ENCODE measurements at places on chromosomes 6 and 20. TPM values are rescaled to one million over a fixed set of nuclear protein-coding genes. Genes with fewer than 3 reads are reported as not detected.

Gene PGC
- not detected for total RNA-seq

- DNase-seq, result no peak
These were observed 424.8 kb downstream of the CBLN4 start for GRCh38 chr20:55580475-55580874.

GRCh38 chr6:109240370-109241084 lies 141.7 kb downstream of the CD164 start:
- no peak for DNase-seq

DNA sequence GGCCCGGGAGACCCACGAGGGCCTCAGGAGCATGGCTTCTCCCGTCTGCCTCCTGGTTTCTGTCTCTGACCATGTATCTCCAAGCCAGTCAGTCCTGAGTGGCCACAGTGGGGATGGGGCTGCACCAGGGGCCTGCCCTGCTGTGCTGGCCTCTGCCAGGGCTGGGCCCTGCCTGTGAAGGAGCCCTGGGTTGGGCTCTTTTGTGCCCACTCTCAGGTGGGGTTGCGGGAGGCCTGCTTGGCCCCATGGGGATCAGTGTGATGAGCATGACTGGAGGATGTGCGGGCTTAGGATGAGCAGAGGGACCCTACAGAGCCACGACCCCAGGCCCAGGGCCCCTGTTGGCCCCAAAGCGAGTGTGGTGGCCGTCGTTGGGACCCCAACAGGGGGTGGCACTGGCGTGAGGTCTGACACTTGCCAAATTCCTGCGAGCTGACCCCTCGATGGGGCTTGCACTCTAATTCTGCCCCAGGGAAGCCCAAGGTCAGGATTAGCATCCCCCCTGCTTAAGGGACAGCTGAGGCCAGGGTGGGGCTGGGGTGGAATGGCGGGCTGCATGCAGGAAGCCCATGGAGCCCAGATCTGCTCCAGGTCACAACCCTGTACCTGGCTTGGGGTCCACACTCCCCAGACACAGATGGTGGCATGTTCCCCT lies 90.0 kb upstream of the BHLHE23 start:
- DNase-seq, result no peak

Gene GSTA2
- not detected for total RNA-seq

- no peak for DNase-seq
These were observed 189.5 kb downstream of the IBTK start for GRCh38 chr6:82057846-82058554.

DNA sequence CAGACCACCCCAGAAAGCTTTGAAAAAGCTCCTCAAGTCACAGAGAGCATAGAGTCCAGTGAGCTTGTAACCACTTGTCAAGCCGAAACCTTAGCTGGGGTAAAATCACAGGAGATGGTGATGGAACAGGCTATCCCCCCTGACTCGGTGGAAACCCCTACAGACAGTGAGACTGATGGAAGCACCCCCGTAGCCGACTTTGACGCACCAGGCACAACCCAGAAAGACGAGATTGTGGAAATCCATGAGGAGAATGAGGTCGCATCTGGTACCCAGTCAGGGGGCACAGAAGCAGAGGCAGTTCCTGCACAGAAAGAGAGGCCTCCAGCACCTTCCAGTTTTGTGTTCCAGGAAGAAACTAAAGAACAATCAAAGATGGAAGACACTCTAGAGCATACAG lies 39.6 kb downstream of the ZBTB2 start:
- DNase-seq, result no peak

DNA sequence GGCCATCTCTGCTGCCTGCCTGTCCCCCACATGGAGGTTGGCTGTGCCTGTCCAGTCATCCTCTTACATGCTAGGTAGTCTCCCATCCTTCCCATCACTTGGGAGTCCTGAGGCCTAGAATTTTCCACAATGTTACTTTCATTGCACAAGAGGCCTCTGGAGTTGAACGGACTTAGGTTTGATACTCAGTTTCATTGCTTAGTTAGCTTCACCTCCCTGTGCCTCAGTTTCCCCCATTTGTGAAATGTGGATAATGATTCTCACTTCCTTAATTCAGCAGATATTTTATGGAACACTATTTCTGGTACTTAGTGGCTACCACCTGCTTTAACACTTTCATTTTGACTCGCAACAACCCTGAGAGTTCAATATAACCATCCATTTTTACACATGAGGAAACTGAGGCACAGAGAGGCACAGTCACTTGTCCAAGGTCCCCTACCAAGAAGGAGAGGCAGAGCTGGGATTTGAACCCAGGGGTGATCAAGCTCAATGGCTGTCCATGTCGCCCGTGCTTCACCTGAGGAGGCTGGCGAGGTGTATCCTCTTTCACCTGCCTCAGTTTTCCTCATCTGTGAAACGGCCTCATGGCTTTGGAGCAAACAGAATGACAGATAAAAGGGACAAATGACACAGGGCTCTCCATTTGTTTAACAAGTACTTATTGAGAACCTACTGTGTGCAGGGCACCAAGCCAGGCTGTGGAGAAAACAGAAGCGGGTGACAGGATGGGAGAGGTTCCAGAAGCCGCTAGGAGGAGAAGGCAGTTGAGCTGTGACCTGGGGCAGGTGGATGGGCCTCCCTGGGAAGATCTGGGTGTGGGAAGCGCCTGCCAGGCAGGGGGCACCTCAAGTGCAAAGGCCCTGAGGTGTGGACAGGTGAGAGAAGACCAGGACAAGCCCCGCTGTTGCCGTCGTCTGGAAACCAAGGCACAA lies 154.3 kb upstream of the PTPN1 start:
- DNase-seq, result no peak

DNA sequence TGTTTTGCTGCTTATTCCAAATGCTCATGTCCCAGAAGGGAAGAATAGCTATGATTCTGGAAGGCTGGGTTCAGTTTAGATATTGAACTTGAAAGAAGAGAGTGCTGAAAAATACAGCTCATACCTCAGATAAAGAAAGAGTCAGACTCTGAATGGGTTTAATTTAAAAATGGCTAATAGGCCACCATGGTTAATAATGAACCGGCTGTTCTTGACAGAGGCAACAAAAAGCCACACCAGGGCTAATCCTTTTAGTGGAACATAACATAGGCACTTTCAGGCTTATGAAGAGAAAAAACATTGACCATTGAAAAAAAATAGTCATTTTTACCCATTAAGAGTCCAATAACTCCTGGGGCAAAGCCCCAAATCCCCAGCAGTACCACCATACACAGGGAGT lies 59.4 kb downstream of the TNFRSF21 start:
- no peak for DNase-seq

- no peak for DNase-seq
These were observed 13.7 kb downstream of the TBXT start for GRCh38 chr6:166153966-166154365.

DNA sequence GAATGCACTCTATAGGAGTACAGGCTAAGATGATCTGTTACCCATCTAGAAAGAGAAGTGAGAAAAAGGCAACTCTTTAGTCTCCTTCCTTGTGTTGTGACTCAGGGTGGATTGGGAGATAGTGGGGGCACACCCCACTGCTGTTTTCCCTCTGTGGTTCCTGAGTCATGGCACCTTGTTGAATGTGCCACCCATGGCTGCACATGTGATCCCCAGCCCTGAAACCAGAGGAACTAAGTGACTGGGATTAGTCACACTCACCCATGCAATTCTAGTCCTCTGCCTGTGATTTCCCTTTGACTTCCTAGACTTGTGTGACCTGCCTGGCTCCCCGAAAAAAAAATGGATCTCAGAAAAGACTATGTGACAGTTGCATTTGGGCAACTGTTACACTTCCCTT lies 48.6 kb upstream of the HTR1B start:
- no peak for DNase-seq

DNA sequence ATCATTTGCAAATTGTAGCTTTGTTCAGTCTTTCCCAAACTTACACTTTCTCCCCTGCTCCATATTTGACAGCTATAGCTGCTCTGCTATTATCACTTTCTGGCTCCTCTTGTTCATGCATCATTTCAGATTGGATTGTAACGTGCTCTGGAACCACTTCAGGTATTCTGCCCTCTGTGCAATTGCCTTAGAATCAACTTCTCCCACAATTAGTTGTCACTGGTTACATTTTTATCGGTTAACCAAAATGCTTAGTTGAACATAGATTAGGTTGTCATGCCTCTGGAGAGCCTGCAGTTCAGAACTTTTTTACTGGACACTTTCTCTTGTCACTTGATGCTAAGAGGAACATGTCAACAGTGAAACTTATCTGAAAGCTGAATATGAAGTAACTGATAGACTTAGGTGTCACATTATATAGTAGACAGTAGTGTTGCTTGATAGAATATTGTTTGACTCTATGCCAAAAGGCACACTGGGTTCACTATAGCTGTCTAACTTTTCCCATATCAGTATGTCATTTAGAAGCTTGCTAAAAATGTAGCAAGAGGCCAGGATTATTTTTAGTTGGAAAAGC lies 127.7 kb upstream of the PTPRK start:
- DNase-seq, result no peak

DNA sequence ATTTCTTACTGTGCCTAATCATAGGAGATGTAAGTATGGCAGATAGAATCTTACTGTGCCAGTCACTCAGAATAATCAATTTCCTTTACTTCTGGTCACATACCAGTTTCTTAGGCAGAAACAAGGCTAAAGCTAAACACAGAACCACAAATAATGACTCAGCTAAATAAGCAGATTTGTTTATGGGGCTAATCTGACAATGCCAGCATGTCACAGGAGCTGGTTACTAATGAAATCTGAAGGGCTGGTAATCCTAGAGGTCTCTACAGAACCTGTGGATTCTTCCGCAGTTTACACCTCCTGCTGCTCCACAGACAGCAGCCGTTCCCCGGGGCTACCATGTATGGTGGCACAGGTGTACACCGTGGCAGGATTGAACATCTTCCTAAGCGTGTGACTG lies 80.8 kb downstream of the LYRM4 start:
- DNase-seq, result no peak

- peak; percentile 88 for DNase-seq
These were observed 1.4 kb upstream of the FOXO3 start for GRCh38 chr6:108559097-108559883.

Gene SLC52A3
- total RNA-seq, result not detected

DNA sequence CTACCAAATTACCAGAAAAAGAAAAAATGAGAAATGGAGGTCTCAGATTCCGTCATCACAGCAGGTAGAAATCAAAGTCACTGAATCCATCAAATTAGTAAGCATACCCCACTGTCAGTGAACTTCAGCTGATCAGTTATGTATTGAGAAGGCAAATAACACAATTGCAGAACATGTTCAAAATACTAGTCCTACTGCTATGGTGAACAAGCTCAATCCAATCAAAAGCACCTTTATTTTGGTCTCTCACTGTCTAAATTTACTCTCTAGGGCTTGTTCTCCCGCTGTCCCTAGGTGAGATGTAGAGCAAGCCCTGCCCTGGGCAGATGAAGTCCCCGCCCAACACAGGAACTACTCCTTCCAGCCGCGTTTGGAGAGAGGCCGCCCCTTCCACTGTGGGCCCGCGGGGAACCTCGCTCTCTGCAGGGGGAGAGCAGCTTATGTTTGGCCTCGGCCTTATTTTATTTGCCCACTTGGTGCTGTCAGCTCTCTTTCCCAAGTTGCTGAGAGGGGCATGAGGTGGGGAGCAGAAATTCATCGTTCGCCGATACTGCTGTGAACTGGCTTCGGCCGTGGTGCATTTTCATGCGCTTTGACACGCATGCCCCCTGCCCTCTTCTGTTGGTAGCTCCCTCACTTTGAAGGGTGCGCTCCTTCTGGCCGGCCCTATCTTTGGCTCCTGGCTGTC lies 14.3 kb upstream of the MAP1LC3A start:
- DNase-seq, result no peak

DNA sequence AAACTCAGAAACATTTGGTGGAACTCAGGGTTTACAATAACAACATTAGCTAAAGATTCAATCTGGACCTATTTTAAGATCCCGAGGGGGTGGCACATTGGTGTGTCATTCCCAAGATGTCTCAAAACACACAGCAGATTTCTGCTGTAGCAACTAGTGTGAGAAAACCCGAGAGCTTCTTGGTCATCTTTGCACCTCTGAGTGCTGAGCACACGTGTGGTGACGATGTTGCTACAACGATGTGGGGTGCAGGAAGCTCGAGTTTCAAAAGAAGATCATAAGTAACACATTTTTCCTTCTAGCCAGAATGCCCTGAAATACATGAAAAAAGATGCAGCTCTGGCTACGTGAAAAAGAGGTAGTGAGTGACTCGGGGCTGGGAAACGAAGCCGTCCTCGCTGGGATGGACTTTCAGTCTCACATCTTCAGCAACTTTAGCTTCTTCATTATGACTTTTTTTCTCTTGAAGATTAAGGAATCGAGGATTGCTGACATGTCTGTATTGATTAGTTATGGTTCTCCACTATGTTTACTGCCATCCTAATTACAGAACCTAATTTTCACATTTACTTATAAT lies 1.5 kb downstream of the RAMACL start:
- no peak for DNase-seq

Gene ABT1
- 44.2 TPM for total RNA-seq

GRCh38 chr6:34602318-34603111 lies 46.4 kb upstream of the SPDEF start:
- no peak for DNase-seq

DNA sequence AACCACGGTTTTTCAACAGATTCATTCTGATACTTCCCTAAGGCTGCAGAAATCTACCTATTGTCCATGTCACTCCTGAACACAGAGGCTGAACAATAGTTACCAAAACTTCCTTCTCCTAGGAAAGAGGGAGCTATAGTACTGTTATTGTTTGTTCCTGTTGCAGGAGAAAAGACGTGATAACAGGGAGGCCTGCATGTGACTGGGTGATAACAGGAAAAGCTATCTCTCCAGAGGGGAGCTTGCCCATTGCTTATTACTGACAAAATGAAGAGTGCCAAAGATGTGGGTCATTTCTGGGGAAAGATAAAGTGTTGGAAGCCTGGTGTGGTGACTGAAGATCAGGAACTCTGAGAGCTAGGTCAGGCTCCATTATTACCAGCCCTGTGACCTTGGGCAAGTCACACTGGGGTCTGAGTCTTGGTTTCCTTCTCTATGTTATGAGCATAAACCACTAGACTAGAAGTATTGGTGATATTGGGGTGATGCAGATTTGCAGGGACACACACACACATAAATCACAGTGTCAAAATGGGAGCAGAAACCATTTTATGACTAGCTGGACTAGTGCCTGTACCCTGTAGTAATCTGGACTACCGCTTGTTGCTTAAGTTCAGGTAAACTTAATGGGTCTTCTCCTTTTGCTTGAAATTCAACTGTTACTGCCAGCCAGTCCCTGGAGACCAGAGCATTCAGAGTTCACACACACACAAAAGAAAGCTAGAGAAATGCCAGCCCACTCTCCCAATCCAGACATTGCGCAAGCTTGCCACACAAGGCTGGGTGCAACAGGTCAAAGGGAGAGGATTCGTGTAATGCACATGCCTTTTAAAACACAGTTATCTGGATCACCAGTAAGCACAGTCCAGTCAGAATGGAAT lies 136.0 kb upstream of the CNR1 start:
- no peak for DNase-seq

Gene SLC35D3
- total RNA-seq, result not detected
